ENCODE measurements at places on chromosomes 5 and 9.
A peak's percentile ranks its signal among the peaks of the same experiment; 100 is the strongest.

GRCh38 chr5:14503017-14503680 is 78.4 kb upstream of the OTULINL start:
- no peak for DNase-seq

GRCh38 chr9:131037335-131038255 is 28.6 kb downstream of the LAMC3 start:
- no peak for DNase-seq

- DNase-seq, result no peak
These were observed 31.2 kb downstream of the SEMA4D start for GRCh38 chr9:89466451-89467277.

DNA sequence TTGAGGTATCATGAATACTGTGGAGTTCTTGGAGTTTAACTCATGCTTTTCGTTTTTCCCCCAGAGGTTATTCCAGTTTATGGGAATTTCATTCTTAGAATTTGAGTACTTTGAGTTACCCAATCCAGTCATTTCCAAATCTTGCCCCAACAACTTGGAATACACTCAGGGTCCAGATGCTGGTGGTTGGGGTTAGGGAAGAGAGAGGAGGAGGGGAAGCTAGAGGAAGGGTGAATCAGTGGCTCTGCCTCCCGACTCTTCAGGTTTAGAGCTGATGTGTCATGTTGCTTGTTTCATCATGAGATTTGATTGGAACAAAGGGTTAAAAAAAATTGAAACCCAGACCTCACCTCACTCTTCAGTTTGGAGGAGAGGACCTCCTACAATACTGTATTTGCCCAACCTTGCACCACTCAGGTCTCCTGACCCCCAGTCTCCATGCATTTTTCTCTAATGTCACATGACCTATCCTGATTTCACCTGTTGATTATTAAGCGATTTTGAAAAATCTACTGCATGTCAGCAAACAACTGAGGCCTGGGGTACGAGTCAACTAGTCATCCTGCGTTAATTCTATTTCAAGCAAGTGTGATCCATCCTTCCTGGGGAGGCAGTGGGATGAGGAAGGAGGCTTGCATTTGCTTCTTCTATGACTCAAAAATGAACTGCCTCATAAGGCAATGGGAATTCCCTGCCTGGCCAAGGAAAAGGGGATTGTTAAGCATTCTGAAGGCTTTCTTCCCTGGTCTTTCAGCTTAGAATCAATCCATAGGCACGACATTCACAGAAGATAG is 6.2 kb upstream of the SLC1A3 start:
- no peak for DNase-seq

DNA sequence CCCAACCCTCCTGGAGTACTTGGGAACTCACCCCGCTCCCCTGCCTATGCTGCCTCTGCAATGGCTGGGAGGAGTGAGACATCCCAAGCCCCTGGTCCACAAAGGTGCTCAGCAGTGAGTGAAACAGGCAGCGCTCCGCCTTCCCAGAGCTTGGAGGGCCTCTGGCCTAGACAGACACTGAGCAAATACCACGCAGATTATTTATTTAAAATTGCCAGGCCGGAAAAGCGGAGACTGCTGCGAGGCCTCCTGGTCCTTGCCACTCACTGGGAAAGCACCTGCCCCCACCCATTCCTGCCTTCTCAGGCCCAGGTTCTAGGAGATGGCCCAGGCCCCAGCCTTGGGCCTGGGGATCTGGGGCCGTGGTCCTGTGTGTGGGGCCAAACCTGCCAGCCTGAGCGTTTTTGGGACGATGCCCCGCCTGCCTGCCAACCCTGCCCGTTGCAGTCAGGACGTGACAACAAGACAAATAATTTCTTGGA is 17.4 kb downstream of the FGF18 start:
- DNase-seq, result no peak

- no peak for DNase-seq
These were observed 61.7 kb downstream of the OTULIN start for GRCh38 chr5:14726066-14726838.

GRCh38 chr5:10975945-10976344 is 214.9 kb upstream of the DAP start:
- no peak for DNase-seq

GRCh38 chr5:77599679-77600078 is 38.8 kb downstream of the OTP start:
- no peak for DNase-seq

- no peak for DNase-seq
These were observed 34.3 kb downstream of the S1PR3 start for GRCh38 chr9:89025553-89025952.

DNA sequence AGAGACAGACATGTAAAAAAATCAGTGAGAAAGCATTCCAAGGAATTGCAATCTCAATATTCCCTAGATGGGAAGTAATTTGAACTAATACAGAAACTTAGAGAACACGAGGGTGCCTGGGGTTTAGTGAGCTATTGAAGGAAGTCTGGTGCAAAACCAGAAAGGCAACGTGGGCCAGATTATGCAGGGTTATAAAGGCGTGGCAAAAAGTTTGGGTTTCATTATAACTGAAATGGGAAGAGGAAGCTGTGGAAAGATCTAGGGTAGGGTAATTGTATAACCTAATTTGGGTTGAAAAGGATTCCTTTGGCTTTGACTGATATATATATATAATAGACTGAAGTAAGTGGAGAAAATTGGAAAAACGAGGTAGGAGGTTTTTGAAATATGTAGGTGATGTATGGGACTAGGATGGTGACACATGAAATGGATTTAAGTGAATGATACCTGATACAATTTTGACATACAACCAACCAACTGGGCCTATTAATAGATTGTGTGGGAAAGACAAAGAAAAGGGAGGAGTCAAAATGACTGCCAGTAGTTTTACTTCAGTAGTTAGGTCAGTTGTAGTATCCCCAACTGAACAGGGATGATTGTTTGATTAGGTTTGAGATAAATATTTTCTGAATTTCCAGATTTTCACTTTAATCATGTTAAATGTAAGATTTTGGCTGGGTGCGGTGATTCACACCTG is 65.3 kb downstream of the FAM174A start:
- DNase-seq, result no peak

- no peak for DNase-seq
These were observed 98.2 kb downstream of the DPYSL3 start for GRCh38 chr5:147411359-147412319.

- DNase-seq, result no peak
These were observed 368 bp upstream of the FRMPD1 start for GRCh38 chr9:37650299-37650872.

- DNase-seq, result no peak
These were observed 21.4 kb upstream of the PITX1 start for GRCh38 chr5:135055396-135055795.

DNA sequence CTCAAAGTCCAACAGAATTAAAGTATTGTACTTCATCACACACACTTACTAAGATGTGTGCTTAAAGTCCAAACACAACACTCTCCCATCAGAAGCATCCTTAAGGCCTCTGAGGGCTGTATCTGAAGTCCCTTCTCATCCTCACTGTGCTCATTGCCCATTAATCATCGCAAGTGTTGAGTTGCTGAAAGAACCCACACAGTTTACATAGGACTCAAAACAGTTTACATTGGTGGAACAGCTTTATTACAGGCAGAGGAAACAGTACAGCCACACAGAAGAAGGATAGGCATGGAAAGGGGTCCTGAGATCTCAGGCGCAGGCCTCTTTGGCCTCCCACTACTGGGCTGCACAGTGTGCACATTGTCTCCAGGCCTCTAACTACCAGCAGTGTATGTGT is 113.4 kb downstream of the CMYA5 start:
- no peak for DNase-seq

GRCh38 chr5:173391031-173391430 is 62.8 kb upstream of the STC2 start:
- DNase-seq, result no peak

DNA sequence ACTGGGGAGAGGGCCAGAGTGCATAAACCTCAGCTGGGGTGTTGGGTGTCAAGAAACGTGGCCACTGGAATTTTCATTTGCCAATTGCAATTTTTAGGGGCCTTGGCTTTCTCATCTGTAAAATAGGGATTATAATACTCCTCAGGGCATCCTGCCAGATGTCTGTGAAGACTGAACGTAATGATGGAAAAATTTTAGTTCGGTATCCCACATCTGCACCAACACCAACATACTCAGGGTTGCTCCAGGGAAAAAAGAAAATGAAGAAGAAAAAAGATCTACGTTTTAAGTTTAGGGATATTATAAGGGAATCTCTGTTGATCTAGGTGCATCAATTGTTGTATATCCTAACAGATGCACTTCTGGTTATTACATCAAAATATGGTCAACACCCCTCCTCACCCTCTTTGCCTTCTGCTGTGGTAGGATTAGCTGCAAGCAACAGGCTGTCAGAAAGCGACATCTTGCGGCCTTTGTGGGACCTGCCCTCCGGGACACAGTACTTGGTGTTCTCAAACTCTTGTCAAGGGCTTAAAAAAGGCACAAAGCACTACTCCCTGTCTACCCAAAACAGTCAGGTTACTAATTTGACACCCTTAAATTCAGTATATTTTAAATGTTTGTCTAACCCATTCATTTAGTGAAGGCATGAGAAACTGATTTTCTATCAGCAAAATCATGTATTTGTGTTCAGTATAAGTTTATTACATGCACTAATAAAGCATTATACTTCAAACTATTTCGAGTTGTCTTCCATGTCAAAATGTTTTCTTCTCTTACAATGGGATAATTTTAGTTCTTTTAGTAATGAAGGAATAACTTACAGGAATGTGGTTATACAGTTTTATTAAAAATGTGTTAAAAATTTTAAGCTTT is 8.3 kb upstream of the TBC1D2 start:
- DNase-seq, result peak; percentile 74

DNA sequence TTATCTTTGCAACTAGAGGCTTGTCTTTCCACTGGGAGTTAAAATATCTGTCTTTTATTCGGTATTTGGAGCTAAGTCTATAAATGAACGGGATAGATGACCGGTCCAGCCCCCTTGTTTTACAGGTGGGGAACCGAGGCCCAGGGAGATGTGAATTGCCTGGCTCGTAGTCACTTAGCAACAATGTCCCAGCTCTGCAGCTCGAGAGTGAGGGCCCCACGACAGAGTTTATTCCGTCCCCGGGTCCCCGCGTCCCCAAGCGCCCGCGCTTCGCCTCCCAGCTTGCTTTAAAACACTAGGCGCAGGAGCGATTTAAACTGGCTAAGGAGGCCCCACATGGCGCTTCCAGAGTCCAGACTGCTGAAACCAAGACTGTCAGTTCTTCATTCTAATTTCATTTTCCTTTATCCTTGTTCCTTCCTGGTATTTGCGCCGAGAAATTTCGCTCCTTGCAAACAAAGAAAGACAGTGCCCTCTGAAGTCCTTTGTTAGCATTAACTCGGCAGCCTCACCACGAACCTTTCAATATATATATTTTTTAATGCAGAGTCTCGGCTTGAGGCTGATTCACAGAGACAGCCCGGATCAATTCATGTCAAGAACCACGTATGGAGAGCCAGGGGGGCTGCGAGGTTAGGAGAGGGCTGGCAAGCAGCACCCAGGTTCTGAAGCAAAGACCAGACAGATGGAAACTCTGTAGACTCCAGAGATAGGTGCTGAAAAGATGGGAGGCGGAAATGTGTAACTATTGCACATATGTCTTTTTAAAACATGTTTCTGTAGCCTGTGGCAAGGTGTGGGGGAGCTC is 1.4 kb upstream of the ENC1 start:
- DNase-seq, result no peak

DNA sequence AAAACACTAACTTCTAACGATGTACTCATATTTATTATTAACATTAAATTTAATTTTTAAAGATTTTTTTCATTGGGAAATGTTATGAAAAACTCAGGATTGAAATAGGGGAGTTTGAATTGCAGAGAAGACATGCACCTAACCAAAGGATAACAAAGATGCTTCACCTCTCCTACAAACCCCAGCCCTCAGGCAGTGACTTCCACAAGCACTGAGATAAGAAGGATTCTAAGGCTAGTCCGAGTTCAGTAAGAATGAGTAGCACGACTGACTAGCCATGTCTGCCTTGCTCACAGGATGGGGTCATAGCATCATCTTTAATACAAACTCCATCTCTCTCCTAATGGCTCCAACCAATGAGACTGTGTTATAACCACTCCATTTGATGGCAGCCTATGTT is 7.1 kb upstream of the OR5C1 start:
- DNase-seq, result no peak

DNA sequence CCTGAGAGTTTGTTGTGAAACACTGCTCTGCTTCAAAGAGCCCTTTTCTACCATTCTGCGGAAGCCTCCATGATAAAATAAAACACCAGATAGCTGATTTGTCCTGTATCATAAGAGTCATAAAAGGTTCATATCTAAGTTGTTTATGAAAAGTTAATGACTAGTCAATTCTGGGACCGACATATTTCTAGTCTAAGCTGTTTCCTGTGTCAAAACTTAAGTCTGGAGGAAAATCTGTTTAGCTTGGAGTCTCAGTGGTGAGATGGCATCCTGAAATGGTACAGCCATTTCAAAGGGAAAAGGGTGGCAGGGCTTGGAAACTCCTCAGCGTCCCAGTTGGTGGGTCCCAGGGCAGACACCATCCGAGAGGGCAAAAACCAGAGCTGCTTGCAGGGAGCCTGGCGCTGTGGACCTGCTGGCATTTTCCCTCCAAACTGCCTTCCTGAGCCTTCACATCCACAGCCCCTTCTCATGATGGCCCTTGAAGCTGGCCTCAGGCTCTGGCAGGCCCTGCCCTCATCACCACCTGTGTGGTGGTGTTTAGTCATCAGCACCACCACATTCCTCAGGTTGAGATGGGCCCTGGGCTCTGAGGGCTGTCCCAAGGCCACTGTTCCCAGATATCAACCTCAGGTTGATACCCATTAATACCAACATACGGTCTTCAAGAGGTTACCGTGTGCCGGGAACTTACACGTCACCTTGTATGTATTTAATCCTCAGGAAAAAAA is 184.0 kb downstream of the HSPA4 start:
- no peak for DNase-seq

DNA sequence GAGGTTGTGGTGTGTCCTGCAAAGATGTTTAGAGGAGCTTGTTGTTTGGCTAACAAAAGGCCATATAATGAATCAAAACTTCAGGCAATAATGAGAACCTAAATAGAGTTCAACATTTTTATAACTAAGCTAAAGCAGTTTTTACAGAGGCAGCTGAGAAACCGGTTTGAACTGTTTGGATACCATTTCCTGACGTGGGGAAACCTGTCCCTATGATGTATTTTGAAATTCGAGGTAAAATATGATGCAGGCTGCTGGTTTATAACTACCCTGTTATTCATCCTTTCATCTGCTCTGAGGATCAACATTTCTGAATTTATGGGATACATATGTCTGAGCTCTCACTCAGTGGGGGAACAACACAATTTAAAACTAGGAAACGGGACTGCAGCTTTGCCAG is 289.5 kb upstream of the IRX2 start:
- no peak for DNase-seq

- no peak for DNase-seq
These were observed 62.8 kb upstream of the IL33 start for GRCh38 chr9:6152788-6153187.

- DNase-seq, result no peak
These were observed 783 bp upstream of the DNAH5 start for GRCh38 chr5:13945271-13945670.

DNA sequence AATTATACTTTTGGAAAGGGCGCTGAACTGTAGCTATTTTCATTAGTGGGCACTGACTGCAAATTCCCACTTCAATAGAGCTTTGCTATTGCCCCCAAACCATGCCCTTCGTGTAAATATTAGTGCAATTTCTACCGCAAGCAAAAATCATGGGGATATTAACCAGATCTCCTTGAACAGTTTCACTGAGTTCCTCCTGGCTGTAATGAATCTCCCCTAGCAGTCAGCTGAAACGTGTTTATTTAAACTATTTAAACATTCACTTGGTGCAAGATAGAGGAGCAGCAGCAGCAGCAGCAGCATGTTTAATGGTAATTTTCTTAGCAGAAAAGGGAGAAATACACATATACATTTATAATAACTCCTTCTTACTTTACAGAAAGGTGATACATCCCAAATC is 54.4 kb downstream of the ARRDC3 start:
- DNase-seq, result no peak
